ENCODE measurements at places on chromosomes 4 and X.

DNA sequence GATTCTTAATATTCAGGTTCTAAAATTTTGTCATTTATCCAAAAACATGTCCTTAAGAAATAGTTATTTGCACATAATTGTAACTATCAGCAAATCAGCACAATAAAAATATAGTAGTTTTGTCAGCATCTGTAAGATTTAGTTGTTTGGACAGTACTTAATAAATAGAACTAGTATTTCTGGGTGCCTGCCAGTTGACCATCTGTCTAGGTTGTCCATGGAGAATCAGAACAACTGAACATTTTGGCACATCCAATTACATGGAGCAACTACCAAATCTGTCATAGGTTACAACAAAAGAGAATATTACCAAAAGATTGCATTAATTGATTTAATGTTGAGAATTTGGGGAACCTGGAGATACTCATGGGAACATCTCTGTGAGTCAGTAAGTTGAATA is 305.5 kb upstream of the TACR3 start:
- no peak for DNase-seq

DNA sequence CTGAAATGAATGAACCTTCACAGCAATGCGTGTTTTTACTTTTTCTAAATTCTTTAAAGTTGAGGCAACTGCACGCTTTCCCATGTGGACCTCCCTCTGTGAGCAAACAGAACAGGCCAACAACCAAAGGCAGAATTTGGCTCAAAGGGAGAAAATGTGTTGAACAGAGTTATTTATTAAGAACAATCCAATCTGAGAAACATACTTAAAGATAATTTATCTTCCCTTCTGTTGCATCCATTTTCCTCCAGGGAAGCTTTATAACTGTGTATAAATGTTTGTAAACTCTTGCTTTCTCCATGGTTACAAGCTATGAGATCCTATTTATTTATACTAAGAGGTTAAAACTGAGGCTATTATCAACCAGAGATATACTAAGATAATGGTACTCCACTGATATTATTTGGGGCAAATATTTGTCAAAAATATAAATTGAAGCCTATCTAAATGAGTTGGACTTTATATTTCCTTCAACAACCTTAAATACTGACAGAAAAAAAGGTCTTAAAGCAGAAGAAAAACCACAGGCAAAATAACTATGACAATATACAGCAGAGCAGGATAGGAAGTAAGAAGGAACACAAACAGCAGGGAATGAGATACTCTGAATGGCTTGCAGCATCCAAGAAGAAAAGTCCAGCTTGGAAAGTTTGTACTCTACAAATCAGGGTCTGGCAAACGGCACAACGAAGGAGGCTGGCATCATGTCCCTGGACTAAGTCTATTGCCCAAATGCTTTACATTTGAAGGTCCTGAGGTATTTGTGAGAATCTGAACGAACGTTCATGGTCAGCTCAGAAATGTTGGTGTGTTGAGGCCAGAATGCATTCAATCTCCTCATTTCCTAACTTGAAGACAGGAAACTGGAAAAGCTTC is 663.2 kb upstream of the INTU start:
- no peak for DNase-seq

DNA sequence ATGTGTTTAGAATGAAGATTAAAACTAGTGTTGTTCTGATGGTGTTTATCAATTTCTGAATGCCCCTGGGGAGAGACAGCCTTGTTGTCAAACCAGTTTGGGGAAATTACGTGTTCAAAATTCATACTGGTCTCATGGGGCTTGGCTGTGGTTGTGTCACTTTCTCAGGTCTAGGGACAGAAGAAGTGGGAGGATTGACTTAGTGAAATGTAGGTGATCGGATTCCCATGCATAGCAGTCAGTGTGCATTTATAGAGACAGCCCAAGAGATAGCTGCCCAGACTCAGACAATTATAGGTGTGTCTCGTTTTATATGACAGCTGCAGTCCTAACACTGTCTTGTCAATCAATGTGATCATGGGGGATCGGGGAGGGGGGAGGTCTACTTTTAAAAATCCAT is 94.4 kb upstream of the CLCN4 start:
- no peak for DNase-seq

DNA sequence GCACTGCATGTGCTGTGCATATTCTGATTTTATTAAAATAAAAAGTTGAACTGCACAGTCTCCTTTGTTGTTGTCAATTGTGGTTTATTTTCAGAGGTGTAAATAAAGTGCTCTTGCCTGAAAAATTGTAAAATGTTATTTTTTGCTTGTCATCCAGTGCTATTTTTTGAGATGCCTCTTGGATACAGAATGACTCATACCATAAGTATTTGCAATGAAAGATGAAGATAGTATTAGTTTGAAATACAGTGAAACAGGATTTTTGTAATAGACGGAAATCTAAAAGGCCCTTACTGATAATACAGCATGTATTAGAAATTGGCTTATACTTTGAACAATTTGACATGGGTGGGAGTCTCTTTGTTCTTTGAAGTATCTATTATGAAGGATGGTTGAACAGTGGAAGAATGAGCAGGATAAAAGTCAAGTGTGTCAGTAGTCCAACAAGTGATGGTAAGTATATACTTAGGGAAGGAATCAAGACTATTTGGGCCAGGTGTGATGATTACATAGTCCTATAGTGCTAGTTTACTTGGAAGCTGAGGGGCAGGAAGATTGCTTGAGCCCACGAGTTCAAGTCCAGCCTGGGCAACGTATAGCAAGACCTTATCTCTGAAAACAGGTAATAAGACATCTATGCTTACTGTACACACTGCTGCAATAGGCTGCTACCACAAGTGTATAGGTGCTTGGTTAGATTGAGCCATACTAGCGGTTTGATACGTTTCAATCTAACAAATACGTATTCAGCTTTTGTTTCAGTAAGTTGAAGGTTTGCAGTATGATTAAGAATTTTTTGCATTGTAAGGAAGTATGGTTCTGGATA is 16.4 kb downstream of the DDX3X start:
- DNase-seq, result no peak

GRCh38 chr4:87046121-87046551 is 111.3 kb downstream of the AFF1 start:
- peak; percentile 80 for DNase-seq

Data from fibroblast of skin of abdomen (primary cell).